Melanocyte of skin (primary cell): ENCODE measurements at places on chromosomes 2 and 18. TPM values are rescaled to one million over a fixed set of nuclear protein-coding genes. Genes with fewer than 3 reads are reported as not detected.

The MAPK4 gene
- total RNA-seq, result 0.67 and 4.2 TPM in 2 replicates

The KCNE4 gene
- 4.8 and 17.8 TPM in 2 replicates for total RNA-seq

The PLGLB1 gene
- 1.1 and 1.4 TPM in 2 replicates for total RNA-seq

The MTCL1 gene
- total RNA-seq, result 15.5 and 18.9 TPM in 2 replicates

The CCDC68 gene
- total RNA-seq, result under 0.01 TPM in 2 replicates

The C2orf78 gene
- total RNA-seq, result not detected in 2 replicates

The PSME4 gene
- 40.6 and 54.2 TPM in 2 replicates for total RNA-seq

The BOK gene
- total RNA-seq, result 3.3 and 4.6 TPM in 2 replicates

The GPC1 gene
- total RNA-seq, result 20.0 and 32.7 TPM in 2 replicates

The PLGLB2 gene
- total RNA-seq, result 0.67 and 1.9 TPM in 2 replicates

The SMYD1 gene
- 0.36 and 1.0 TPM in 2 replicates for total RNA-seq

The ACTG2 gene
- total RNA-seq, result 1.2 and 4.7 TPM in 2 replicates

The BMP10 gene
- not detected in 2 replicates for total RNA-seq

The CNRIP1 gene
- 25.1 and 25.3 TPM in 2 replicates for total RNA-seq

The IL1R1 gene
- total RNA-seq, result 10.7 and 20.0 TPM in 2 replicates

The TACR1 gene
- under 0.01 TPM in 1 of 2 replicates, not detected in the other for total RNA-seq

The FAP gene
- total RNA-seq, result 10.3 and 11.4 TPM in 2 replicates

The IHH gene
- total RNA-seq, result 0.15 TPM in 1 of 2 replicates, not detected in the other

The RGPD3 gene
- total RNA-seq, result 0.33 and 0.46 TPM in 2 replicates

The COL6A3 gene
- total RNA-seq, result 0.69 and 47.6 TPM in 2 replicates

The GKN2 gene
- total RNA-seq, result not detected in 2 replicates

The ZSWIM2 gene
- not detected in 2 replicates for total RNA-seq

The PAX8 gene
- under 0.01 and 0.15 TPM in 2 replicates for total RNA-seq

The ZNF142 gene
- total RNA-seq, result 13.0 and 15.6 TPM in 2 replicates

The ARHGAP25 gene
- 0.67 TPM in 1 of 2 replicates, not detected in the other for total RNA-seq

The NCKAP5 gene
- total RNA-seq, result 3.7 and 4.3 TPM in 2 replicates

The BIRC6 gene
- 139 and 208 TPM in 2 replicates for total RNA-seq

The SIX3 gene
- total RNA-seq, result not detected in 2 replicates

The RAPGEF4 gene
- not detected in 2 replicates for total RNA-seq

The GREB1L gene
- total RNA-seq, result under 0.01 and 1.1 TPM in 2 replicates

The NOSTRIN gene
- total RNA-seq, result not detected in 2 replicates

The GPR75 gene
- 1.7 and 2.9 TPM in 2 replicates for total RNA-seq

The FRZB gene
- total RNA-seq, result 0.34 and 3.3 TPM in 2 replicates

The DNAH6 gene
- under 0.01 TPM in 2 replicates for total RNA-seq

The SP140L gene
- 12.4 and 12.7 TPM in 2 replicates for total RNA-seq

The MEP1B gene
- total RNA-seq, result not detected in 2 replicates

The SPP2 gene
- total RNA-seq, result not detected in 2 replicates

The TUBB8B gene
- not detected in 2 replicates for total RNA-seq

The COL4A3 gene
- total RNA-seq, result not detected in 2 replicates

The GBX2 gene
- not detected in 2 replicates for total RNA-seq

The NTSR2 gene
- 0.34 TPM in 1 of 2 replicates, not detected in the other for total RNA-seq

The NEU2 gene
- total RNA-seq, result not detected in 2 replicates

The ASIC4 gene
- total RNA-seq, result not detected in 2 replicates
